ENCODE measurements at places on chromosomes 5 and 9.

GRCh38 chr9:86575825-86576525 is 221.8 kb upstream of the TUT7 start:
- DNase-seq = no peak

DNA sequence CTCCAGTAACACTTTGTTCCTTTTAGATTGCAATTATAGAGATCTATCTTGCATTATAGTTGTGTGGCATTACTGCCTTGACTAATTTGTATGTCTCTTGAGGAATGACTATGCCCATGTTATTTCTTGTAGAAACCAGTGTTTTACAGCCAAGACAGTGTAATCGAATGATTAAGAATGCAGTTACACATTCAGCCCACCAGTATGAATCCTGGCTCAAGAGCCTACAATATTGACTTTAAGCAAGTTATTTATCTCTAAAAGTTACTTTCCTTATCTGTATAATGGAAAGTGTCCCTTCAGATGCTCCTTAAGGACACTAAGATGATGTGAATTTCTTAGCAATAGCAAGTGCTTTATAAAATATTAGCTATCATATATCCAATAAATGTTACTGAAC is 9.7 kb upstream of the SNX24 start:
- no peak for DNase-seq

DNA sequence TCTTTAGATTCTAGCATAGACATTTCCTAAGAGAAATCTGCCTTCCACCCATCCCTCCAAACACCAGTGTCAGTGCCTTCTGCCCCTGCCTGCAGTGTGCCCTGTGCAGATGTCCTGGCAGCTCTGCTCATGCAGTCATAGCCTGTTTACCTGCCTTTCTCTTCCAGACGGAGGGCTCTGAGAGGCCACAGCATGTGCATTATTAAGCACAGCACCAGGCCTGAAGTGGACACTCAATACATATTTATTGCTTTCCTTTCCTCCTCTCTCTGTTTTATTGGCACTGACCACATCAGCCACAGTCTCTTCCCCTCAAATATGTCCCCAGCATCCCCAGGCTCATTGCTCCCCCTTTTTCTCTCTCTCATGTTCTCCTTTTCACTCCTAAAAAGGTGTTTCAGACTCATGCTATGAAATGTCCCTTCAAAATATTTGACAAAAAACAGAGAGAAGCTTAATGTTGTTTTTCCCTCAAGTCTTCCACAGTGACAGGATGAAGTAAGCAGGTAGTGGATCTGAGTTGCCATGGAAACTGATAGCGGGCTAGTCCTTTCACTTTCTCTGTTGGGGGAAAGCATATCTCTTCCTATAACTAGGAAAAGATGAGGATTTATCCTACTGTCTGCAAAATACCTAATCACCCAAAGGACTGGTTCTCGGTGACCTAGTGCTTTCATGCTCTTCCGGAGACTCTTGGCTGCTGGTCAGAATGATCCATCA is 100.9 kb downstream of the ATP10B start:
- no peak for DNase-seq

GRCh38 chr9:81076131-81076530 is 613.2 kb downstream of the TLE1 start:
- no peak for DNase-seq

DNA sequence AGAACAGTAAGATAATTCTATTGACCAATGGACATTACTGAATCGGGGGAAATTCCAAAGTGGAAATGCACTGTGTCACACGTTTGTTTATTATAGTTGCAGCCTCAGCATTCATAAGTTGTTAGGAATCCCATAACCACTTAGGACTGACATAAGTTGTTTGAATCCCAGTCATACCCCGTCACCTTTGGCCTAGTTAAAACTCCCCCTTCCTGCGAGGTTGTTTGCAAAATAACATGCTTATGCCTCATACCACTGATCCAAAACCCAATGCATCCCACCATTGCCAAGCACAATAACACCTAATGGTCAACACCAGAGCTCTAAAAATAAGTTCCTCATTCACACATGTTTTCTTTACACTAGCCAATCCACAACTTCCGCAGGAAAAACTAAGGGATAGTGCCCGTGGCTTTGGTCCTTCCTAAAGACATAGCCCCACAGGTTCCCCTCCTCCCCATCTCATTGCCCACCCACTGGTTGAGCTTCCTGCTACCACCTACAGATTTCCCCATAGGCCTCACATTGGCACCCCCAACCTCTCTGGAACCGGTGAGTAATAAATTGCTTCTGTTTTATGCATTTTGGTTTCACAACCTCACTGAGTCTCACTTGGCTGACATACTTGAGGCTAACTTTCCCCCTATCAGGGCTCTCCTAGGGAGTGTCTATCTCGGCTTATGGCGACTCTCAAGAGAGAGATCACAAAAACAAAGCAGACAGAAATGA is 42.3 kb upstream of the MUSK start:
- no peak for DNase-seq

DNA sequence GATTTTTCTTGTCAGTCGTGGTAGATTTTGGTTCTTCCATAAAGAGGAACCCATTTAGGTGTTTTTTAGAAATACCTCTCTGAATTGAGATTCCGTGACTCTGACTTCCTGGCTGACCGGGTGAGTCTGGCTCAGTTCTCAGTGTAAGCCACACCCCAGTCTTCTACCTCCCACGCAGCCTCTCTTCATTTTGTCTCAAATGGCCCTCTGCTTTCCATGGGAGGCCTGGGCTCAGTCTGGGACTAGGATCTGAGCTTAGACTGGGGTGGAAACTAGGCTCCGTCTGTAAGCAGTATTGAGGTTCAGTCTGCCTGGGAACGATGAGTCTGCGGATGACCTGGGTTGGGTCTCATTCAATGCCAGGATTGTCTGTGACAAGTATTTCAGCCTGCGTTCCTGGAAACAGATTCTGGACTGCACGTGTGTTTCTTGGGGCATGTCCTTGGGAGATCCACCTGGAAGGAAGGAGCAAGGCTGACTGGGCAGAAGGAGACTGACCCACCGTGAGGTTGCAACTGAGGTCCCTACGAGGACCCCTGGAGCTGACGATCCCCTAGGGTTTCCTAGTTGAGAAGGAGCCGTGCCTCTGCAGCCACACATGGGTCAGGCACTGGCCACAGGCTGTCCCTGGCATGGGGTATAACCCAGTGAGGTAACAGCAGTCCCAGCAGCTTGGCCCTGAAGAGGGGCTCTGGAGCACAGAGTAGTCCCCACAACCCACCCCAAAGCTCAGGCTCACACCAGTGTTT is 12.4 kb upstream of the CRB2 start:
- DNase-seq = no peak

GRCh38 chr5:1270933-1271914 is 23.6 kb downstream of the TERT start:
- DNase-seq = no peak

- DNase-seq = no peak
Measured at GRCh38 chr5:81316571-81316970, 15.2 kb downstream of the ZCCHC9 start.

DNA sequence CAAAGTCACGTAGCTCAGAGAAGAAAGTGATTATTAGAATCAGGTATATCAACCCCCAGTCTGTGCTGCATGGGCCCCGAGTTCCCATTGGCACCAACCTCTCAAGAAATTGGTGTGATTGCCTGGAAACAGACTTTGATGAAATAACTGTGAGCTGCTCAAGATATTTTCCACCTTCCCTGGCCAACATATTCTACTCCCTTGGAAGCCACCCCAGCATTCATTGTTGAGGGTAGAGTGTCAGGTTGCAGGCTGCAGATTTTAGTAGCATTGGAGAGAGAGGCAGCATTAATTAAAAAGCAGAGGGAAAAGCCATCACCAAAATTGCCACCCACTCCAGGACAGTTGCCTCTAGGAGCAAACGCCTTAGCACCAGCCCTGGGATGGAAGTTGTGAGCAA is 154.2 kb upstream of the TNPO1 start:
- no peak for DNase-seq

DNA sequence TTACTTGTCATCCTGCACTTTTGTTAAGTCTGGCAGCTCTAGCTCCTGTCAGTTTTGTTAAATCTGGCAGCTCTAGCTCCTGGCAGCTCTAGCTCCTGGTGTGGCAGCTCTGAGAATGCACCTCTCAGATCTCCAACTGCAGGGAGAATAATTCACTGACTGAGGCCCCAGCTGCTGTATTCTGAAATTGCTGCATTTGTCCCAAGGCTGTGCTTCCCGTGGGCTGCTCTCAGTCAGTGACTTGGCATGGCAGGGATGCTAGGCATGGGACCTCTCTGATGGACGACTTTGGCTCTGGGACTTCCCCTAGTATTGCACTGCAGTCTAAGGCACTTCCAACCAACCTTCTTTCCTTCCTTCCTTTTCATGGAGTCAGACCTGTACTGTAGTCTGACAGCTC is 475.7 kb downstream of the CCDC171 start:
- no peak for DNase-seq

GRCh38 chr5:144487207-144487606 is 316.5 kb downstream of the KCTD16 start:
- DNase-seq = no peak

GRCh38 chr9:30058463-30058862 is 2326.0 kb upstream of the ACO1 start:
- no peak for DNase-seq

- DNase-seq = no peak
Measured at GRCh38 chr5:118293378-118293777, 695.0 kb downstream of the DTWD2 start.

GRCh38 chr9:97980918-97981845 is 2.0 kb upstream of the ANP32B start:
- DNase-seq = no peak

DNA sequence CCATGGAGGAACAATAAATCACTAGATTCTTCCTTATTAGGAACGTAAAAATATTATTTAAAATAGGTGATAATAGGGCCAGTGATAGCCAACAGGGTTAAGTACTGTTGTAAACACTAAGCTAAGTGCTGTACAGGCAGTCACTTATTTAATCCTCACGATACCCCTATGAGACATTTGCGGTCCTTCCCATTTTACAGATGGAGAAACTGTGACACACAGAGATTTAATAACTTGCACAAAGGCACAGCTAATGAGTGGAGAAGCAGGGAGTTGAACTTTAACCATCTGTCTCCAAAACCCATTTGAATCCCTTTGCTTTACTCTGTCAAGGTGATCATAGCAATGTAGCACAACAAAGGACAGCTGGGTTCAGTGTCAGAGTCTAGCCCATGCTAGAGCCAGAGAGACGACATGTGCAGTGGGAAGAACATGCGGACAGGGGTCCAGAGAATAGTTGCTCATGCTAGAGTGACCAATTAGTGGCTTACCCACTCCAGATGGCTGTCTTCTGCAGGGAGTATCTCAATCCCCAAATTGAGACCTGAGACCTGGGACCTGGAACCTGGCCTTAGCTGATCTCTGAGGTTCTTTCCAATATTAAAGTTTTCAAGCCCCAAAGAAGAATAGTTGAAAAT is 28.9 kb downstream of the STXBP1 start:
- no peak for DNase-seq

- DNase-seq = no peak
Measured at GRCh38 chr9:69363191-69363590, 38.2 kb downstream of the ENTREP1 start.

- no peak for DNase-seq
Measured at GRCh38 chr5:173554989-173555705, 61.3 kb downstream of the BOD1 start.

GRCh38 chr9:75188756-75189155 is 100.4 kb downstream of the OSTF1 start:
- DNase-seq = no peak

DNA sequence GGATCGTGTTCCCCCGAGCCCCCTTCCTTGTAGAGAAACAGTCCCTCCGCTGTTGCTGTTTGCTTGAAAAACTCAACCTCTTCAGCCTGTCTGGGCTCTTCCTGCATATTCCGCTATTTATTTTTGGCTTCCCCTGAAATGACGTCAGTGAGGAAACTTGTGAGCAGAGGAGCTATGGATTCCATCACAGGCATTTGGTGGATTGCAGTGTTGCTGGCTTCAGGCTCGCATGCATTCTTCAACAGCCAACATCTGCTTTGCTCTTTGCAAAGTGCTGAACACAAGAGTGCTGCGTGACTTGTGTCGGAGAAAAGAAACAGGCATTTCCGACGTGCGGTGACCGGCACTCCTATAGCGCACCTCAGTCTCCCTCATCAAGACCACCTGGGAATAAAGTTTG is 232.7 kb downstream of the RFK start:
- no peak for DNase-seq

- no peak for DNase-seq
Measured at GRCh38 chr9:93126825-93127368, 7.2 kb downstream of the NINJ1 start.

- DNase-seq = no peak
Measured at GRCh38 chr5:68540798-68541590, 325.4 kb downstream of the PIK3R1 start.

- no peak for DNase-seq
Measured at GRCh38 chr5:56123531-56124243, 109.4 kb downstream of the ANKRD55 start.

DNA sequence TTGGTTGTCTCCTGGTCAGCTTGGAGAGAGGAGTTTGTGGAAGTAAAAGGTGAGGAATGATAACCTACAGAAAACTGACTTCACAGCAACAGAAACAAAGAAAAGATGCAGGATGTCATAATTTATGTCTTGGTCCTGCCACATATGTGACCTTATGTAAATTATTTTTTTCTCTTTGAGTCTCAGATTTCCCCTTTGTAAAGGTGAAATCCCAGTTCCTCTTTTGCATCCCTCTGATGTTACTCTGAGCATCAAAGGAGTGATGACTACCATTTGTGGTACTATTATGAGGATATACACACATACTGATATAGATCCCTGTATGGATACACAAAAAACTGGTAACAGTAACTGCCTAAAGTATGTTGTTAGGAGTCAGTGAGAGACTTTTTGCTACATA is 1.4 kb upstream of the THG1L start:
- no peak for DNase-seq

DNA sequence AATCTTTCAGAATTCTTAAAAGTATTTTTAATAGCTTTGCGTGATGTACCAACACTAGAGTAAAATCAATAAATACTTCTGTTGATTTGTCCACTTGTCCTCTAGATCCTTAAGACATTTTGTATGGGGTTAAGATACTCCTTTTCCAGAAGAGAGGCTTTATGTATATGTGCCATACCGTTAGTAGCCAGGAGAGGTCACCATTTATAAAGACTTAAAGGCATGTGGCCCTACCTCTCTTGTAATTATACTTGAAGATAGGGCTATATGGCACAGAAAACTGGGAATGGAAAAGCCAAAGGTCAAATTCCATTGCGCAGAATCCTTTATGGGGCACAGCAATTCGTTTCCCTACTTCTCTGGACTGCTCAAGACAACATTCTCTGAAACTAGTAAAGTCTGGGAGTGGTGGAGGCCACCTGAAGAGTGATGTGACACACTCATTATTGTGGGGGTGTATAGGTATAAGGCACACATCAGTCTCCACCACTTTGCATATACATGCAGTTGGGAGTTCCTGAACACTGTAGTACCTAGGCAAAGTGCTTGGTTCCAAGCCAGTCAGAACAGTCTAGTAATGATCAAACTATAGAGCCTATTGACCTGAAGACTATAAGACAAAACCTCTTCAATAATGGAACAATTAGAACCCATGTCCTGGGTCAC is 140.1 kb upstream of the FBXL17 start:
- no peak for DNase-seq

GRCh38 chr9:135139366-135139959 is 52.0 kb downstream of the OLFM1 start:
- DNase-seq = no peak

GRCh38 chr9:4927701-4928100 is 57.4 kb upstream of the JAK2 start:
- no peak for DNase-seq
